ENCODE measurements at places on chromosomes 2 and 18.

- DNase-seq = no peak
These were observed 75.2 kb downstream of the KLHL29 start for GRCh38 chr2:23460228-23460627.

DNA sequence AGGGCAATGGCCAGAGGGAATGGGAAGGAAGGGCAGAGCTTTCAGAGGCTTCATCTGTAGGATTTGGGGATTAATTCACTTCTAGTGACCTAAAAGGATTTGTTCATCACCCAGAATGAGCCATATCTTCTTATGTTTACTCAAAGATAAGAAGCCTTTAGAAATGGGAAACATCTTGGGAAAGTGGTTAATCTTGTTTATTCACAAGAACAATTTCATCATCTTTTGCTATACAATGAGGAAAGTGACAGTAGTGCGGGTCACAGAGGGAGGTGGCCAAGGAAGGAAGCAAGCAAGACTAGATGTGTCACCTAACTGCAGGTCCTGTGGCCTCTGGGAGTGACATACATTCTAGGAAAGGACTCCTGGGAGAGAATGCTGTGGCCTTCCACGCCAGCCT, 140.4 kb upstream of the ALPP start:
- no peak for DNase-seq

- DNase-seq = no peak
These were observed 87.0 kb downstream of the FARSB start for GRCh38 chr2:222568865-222569264.

DNA sequence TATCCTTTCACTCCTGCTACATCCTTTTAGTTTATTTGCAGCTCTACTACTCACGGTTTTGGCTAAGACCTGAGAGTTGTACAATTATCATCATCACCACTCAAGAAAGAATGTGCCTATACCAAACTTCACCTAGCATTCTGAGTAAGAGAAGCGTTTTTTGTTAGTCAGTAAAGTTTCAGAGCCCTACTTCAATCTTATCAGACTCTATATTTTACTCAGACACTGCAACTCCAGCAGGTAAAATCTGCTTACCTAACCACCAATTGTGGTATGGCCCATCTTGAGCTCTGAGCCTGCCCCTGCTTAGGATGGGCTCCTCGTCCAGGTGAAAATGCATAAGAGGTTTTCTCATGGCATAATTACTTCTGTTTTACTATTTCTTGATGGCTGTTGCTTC, 37.1 kb downstream of the ICOS start:
- no peak for DNase-seq

GRCh38 chr2:31440764-31441163, 26.2 kb upstream of the XDH start:
- DNase-seq = no peak

GRCh38 chr2:230052299-230052698, 16.4 kb downstream of the SLC16A14 start:
- no peak for DNase-seq

- no peak for DNase-seq
These were observed 14.1 kb upstream of the CREB1 start for GRCh38 chr2:207515671-207516070.

GRCh38 chr18:23421277-23421676, 31.8 kb upstream of the RIOK3 start:
- DNase-seq = no peak

DNA sequence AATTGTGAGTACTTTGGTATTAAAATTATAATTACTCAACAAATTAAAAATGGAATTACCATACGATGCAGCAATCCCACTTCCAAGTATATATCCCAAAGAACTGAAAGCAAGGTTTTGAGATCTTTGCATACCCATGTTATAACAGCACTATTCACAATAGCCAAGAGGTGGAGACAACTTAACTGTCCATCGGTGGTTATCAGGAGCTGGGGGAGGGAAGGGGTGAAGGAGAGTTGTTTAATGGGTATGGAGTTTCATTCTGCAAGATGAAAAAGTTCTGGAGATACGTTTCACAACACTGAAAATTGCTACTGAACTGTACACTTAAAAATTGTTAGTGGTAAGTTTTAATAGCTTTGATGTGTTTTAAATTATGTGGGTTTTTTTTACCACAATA, 25.7 kb downstream of the RAB10 start:
- no peak for DNase-seq
